Fibroblast of skin of back (primary cell): ENCODE measurements at places on chromosomes 4 and X.

- no peak for DNase-seq
Measured at GRCh38 chrX:48043056-48043455, 28.4 kb downstream of the ZNF630 start.

GRCh38 chr4:41294445-41295062, 37.8 kb downstream of the UCHL1 start:
- no peak for DNase-seq

DNA sequence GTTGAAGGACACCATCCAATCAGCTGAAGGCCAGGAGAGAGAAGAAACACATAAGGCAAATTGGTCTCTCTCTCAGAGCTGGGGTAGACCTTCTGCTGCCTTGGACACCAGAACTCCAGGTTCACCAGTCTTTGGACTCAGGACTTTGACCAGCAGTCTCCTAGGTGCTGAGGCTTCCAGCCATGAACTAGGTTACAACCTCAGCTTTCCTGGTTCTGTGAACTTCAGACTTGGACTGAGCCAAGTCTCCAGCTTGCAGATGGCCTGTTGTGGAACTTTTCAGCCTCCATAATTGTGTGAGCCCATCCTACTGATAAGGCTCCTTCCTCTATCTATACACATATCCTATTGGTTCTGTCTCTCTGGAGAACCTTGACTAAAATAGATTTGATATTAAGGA, 20.6 kb upstream of the BBS12 start:
- DNase-seq = no peak

- DNase-seq = no peak
Measured at GRCh38 chr4:2820216-2820982, 23.2 kb upstream of the ADD1 start.

DNA sequence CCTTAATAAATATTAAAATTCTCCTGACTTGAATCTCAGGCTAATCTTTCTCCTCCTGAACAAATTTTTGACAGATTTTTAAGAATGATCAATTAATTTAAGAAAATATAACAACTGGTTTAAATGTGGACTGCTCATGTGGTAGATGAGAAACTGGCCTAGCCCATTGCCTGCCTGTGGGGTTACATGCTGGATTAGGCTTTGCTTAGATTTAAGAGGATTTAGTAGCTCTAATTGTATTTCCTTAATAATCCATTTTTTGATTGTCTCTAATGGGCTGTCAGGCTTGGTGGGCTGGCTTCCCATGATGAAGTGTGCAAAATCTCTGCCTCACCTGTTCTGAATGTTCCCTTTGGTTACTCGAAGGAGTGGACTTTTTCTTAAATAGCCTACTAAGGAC, 27.8 kb upstream of the LIMCH1 start:
- no peak for DNase-seq

DNA sequence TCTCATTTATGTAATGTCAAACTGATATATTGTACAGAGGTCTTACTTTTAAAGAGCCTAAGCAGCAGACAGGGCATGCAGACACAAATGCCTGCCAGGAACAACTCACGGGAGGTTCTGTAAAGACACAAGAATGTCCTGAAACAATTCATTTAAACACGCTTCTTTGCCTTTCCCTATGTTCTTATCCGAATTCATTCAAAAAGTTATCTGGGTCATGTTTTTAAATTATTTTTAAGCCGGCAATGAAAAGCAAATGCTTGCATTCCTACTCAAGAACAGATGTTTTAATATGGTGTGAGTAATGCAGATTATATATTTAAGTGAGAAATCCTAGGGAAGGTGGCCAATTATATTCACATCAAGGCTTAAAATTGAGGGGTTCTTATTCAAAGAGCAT, 192.6 kb downstream of the PDGFC start:
- peak; percentile 87 for DNase-seq

DNA sequence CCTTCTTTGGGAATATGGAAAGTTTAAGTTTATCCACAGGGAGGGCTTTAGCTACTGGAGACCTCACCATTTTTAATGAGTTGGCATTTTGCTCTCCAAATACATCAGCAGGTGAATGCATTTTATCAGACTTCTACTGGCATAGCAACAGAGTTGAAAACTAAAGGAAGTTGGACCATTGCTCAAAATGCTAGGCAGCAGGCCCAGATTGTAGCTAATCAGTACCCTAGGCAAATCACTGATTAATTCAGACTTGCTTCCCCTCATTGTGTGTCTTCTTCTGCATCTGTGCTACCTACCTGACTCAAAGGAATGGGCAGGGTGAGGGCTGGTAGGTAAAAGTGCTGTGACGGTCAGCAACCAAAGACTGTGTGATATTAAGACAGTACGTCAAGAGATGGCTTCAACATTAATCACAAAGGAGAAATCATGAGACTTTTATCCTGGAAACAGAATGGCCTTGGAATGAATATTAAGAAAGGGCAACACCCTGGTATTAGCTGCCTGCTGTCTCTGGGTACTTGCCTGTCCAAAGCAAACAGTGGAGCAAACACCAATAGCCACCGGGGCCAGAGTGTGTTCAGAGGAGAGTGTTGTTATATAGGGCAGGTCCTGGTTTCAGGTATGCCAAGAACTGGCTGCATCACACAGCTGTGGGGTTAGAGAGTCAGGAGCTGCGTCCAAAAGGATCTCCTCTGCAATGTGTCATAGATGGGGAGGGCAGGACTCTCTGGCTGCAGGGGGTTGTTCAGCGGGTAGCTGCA, 17.1 kb upstream of the SMIM20 start:
- no peak for DNase-seq
